HFFc6 (cell line): ENCODE measurements at places on chromosomes 11 and 22.

- no peak for DNase-seq
These were observed 3.3 kb downstream of the A4GALT start for GRCh38 chr22:42717197-42717928.

DNA sequence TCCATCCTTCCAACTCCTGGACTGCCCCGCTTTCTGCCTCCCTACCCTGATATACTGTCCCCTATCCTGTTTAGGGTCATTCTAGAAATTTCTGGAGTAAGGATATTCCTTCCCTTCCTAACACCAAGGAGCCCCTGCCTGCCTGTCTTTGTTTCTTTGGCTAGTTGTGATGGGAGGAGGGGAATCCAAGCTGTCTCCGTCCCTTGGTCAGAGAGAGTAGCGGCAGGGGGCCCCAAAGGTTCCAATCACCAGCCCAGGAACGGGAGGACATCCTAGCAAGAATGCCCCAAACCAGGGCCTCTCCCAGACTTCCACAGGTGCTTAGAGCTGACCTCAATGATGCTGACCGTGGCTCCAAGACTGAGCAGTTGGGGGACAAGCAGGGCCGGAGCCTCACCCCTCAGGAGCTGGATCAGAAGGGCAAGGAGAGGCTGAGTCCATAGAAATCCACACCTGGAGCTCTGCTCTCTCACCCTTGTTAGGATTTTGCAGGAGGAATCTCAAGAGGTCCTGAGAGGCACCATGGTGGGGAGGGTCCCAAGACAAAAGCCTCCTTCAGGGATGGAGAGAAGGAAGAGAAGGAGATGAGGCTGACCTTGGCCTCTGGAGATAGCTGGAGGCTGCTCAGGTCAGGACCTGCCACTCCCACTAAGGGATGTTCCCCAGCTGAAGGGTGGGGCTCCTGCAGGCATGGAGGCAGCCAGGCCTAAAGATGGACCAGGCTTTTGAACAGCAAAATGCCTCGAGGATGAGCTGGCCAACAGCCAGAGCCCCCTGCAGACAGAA is 13.6 kb downstream of the SLC22A12 start:
- no peak for DNase-seq

- no peak for DNase-seq
These were observed 162.6 kb downstream of the BUD13 start for GRCh38 chr11:116610190-116610589.

DNA sequence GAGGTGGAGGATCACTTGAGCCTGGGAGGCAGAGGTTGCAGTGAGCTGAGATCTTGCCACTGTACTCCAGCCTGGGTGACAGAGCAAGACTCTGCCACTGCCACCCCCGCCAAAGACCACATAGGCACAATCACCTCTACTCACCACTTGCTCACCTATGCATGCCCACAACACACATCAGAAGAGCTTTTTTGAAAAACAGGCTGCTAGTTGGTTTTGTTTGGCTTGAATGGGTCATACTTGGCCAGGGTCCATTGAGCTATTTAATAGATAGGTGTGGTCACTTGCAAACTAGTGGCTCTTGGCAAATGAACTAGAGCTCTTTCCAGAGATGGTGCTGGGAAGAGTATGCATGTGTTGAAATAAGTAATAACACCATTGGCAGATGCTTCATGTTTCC is 80.1 kb downstream of the EMSY start:
- DNase-seq: peak; percentile 55

DNA sequence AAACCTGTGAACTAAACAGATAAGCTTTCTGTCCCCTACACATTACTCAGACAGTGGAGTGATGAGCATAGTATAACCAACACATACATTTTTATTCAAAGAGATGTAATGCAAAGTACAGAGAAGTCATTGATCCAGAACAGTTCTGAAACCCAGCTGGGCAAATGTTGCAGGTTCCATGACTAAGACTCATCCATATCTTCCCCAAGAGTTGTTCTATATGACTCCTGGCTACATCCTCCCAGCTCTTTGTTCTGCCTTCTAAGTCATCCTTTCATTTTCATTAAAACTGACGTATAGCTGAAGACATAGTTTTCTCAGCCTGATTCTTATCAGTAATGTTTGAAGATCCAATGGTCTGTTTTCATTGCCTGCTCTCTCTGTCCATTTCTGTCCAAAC is 47.3 kb downstream of the PLAAT5 start:
- DNase-seq: no peak

GRCh38 chr22:29206372-29207242 is 911 bp downstream of the EMID1 start:
- no peak for DNase-seq

- peak; percentile 24 for DNase-seq
These were observed 20.0 kb downstream of the TRMU start for GRCh38 chr22:46355369-46355995.

DNA sequence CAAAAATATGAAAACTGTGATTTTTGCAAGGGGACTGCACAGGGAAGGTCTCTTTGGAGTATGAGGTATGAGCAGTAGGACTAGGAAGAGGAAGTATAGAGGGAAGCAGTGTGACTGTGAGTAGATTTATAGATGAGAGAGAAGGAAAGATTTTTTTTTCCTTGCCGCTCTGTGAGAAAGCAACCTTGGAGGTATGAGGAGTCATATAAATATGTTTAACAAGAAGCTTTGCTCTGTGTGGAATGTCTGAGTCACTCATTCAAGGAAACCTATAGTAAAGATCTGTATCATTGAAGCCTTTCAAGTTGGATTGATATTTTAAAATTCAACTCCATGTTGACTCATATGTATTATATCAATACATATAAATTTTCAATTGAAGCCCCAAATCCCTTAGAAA is 26.2 kb downstream of the DNHD1 start:
- DNase-seq: peak; percentile 75

DNA sequence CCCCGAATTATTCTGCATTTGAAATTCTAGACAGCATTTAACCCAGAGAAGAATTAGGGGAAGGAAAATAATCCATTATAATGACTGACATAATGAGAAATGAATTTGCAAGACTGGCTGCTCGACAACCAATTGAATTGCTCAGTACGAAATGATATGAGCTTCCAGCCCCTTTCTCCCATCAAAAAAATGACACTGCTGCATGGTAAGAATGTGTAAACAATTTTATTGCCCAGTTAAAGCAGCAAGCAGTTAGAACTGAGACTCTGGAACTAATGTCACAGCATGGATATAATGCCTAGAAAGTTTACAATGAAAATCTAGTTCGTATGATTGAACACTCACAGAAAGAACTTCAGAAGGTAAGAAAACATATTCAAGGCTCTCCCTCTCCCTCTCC is 24.7 kb upstream of the PCF11 start:
- DNase-seq: no peak

DNA sequence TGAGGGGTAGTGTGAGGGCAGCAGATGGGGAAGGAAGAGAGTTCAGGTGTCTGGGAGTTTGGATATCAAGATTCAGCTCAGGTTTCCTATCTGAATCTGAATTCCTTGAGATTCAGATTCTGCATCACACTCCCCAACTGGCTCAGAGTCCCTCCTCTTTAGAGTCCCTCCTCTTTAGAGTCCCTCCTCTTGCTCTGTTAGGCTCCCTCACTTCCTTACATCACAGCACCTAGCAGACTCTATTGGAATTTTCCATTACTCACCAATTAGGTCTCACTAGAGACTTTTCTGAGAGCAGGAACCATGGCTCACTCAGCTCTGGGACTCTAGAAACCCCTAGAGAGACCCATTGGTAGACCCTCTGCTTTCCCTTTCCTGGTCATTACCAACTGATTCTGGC is 303.4 kb upstream of the SYN3 start:
- no peak for DNase-seq

GRCh38 chr11:19087658-19088057 is 27.1 kb upstream of the MRGPRX2 start:
- DNase-seq: peak; percentile 89

DNA sequence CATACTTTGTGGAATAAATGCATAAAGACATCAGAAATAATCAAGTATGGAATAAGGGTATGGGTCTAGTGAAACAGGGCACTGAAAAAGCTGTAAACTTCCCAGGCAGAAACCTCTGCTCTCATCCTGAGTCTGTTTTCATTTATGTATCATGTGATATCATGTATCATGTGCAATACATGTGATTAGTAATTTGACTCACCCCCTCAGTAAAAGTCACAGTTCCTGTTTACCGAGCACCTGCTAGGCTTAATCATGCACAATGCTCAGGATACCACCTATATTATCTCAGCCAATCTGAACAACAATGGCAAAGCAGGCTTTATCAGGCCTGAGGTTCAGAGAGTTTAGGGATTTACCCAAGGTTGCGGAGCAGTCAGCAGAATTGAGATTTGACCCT is 250.6 kb upstream of the TENM4 start:
- DNase-seq: no peak

DNA sequence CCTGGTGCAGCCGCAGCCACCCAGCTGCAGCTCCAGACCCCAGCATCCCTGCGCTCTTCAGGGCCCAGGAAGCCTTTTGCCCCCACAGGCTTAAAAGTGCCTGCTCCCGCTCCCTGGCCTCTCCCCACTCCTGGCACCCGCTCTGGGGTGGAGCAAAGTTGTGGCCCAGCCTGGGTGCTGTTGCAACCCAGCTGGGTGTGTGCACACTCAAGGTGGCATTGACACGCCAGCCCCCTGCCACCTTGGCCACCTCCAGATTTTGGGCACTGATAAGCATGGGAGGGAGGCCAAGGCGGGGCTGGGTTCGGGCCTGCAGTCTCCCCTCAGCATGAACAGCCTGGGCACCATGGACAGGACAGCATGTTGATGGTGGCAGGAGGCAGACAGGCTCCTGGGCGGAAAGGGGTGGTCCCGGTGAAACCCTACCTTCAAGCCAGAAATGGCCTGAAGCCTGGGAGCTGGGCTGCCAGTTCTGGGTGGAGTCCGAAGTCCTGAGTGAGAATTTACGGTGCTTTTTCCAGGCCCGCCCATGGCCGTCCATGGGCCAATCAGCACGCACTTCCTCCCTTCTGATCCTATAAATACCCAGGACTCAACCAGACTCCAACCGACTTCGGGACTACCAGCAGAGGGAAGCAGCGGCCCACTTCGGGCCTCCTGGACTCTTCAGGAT is 23.6 kb upstream of the RNASEH2C start:
- DNase-seq: no peak

GRCh38 chr11:24145411-24145810 is 351.4 kb upstream of the LUZP2 start:
- DNase-seq: no peak

DNA sequence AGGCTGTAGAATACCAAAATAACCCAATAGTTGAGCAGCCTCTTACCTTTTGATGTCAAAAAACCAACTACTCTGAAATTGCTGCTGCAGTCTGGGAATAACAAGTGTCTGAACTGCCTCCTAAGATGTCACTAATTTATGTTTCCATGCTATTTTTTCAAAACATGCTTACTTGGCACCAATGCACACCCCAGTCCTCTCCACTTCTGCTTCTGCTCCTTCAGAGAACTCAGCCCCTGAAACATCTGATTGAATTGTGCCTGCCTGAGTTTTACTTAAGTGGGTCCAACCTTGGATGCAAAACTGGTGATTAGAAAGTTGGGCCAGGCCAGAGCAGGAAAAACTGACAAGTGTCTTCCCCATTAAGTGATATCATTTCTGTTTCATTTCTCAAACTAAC is 24.6 kb upstream of the TMEM218 start:
- DNase-seq: no peak

DNA sequence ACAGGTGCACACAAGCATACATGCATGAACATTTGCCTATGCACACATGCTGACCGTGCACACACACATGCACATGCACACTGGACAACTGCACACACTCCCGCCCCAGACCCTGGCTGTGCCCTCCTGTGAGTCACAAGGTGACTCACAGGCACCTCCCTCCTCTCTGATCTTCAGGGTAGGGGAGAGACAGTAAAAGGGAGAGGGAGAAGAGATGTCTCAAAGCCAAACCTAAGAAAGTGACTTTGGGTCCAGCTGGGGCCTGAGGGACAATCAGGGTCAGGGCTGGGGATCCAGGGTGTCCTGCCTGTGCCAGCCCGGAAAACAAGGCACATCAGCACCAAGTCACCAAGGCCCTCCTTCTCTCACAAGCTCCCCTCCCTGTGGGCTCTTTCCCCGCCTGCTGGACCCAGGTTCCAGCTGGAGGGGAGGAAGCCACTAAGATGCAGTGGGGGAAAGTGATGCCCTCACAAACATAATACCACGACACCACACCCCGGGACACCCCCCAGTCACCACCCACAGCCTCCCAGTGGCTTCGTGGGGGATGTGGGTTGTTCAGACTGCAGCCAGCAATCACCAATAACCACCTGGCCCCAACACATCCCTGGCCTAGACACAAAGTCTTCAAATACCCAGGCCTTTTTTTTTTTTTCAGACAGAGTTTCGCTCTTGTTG is 39.3 kb downstream of the PDGFB start:
- DNase-seq: peak; percentile 63

DNA sequence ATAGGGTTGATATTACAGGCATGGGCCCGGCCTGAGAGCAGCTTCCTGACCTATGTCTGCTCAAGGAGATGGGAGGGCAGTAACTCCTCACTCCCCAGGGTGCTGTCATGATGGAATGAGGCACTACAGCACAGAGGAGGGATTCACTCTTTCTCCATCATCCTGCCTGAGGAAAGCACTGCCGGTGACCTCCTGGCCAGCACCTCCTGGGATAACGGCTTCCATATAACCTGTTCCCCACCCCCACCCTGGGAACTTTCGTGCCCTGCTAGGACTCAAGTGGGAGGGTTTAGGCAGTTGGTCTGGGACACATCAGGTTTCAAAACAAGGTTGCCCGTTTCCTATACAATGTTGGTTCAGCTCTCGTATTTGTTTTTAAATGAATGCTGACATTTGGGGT is 42.7 kb upstream of the MN1 start:
- no peak for DNase-seq

- DNase-seq: peak; percentile 98
These were observed 16.4 kb upstream of the WDR74 start for GRCh38 chr11:62855571-62856332.

GRCh38 chr11:42974510-42975179 is 337.2 kb upstream of the API5 start:
- DNase-seq: no peak

- DNase-seq: no peak
These were observed 151.5 kb downstream of the ATG16L2 start for GRCh38 chr11:72965672-72966071.

DNA sequence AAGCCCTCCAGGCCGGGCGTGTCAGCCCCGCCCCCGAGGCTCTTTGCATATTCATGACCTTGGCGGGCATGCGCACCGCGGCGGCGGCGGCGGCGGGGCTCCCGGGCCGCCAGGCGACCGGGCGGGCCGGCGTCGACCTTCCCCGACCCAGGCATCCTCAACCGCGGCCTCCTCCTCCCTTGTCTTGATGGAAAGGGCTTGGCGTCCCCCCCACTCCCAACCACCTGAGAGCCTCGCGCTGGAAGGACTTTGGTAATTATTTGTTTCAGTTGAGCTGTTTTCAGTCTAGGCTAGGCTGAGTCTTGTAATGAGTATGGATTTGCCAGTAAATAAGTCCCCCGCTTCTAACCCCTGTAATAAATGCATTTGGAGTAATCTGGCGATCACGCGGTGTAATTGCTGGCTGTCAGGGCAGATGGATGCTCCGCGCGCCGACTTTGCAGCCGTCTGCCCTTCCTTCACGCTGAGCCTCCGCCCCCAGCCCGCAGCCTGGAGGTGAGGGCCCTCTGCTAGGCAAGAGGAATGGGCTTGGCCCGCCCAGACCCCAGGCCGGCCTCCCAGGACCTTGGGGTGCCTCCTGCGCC is 25.2 kb downstream of the FLRT1 start:
- no peak for DNase-seq
